Hematopoietic multipotent progenitor cell treated with erythropoietin and hydrocortisone succinate and interleukin-3 and kit ligand, for 4 days (in vitro differentiated cells): ENCODE measurements at places on chromosomes 7 and 10.

DNA sequence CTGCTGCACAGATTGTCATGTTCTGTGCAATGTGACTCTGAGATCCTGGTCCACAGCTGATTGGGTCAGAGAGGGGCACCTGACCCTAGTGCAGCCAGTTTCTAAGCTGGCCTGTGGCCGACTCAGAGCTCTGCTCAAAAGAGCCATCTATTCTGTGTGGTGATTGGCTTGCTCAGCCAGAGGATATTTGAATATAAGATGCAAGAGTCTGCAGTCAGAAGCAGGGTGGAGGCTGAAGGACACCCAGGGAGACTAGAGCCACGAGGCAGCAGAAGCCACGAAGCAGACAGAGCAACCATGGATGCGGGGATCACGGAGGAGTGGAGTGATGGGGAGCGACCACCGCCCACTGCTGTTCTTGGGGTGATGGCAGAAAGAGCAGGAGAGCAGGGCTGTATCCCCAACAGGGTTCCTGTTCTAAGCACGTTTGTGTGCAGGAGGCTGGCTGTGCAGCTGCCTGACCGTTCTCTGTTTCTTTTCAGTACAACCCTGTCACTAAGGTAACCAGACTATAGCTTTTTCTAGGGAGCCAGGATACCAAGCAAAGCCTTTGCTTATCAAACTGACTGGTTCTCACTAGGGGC, 19.5 kb upstream of the RHEB start:
- no peak for DNase-seq

DNA sequence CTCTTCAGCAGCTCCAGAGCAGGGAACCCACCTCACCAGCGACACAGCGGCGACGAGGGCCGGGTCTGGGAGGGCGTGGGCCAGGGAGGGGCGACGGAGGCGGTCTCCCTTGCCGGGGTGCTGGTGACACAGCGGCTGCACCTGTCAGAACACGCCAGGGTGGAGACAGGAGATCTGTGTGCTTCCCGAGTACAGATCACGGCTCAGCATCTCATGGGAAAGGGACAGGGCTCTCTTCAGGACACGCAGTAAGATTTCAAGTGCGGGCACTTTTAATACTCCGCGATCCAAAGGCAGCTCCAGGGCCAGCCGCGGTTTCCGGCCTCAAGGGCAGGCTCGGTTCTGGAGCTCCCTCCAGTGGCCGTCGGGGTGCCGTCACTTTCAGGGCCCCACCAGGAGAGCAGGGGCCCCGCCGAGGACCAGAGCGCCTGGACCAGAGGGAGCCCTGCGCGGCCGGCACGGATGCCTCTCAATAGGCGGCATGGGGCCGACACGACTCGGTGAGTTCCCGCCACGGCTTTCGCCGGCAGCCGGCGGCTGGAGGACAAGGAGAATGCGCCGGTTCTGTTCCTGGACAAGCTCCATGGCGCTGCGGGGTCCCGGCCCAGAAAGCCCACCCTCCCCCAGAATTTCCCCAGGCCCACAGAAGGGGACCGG, 21.4 kb downstream of the GPR146 start:
- DNase-seq, result peak; percentile 93

- DNase-seq, result no peak
These were observed 282.3 kb downstream of the GATA3 start for GRCh38 chr10:8336629-8337331.

DNA sequence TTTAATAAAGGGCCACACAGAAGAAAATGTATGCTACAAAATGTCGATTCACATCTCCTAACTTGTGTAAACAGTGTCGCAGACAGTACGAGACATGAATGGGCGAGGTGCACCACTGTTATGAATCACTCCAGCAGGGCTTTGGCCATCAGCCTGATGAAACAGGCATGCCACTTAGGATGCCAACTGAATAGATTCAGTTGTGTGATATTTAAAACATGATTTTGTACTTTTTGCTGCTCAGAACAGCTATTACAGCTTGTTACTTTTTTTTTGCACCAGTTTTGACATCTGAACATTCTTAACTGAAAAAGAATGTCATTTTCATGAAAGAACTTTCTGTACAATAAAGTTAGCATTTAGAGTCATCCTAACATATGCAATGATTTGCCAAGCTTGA, 138.1 kb downstream of the VTI1A start:
- no peak for DNase-seq

DNA sequence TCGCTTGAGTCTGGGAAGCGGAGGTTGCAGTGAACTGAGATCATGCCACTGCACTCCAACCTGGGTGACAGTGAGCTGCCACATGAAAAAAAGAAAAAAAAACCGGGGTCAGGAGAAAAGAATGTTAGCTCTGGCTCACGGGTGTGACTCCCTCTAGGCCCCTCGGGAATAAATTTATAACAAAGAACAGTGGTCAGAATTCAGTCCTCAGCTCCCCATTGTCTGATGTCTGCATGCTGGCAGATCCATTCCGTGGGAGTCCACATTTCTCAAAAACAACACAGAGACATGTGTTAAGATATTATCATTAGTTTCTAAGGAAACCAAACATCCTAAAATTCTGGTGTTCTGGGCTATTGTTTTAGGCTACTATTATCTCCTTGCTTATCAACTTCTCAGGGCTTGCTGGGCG, 90.6 kb downstream of the MARCHF5 start:
- no peak for DNase-seq

DNA sequence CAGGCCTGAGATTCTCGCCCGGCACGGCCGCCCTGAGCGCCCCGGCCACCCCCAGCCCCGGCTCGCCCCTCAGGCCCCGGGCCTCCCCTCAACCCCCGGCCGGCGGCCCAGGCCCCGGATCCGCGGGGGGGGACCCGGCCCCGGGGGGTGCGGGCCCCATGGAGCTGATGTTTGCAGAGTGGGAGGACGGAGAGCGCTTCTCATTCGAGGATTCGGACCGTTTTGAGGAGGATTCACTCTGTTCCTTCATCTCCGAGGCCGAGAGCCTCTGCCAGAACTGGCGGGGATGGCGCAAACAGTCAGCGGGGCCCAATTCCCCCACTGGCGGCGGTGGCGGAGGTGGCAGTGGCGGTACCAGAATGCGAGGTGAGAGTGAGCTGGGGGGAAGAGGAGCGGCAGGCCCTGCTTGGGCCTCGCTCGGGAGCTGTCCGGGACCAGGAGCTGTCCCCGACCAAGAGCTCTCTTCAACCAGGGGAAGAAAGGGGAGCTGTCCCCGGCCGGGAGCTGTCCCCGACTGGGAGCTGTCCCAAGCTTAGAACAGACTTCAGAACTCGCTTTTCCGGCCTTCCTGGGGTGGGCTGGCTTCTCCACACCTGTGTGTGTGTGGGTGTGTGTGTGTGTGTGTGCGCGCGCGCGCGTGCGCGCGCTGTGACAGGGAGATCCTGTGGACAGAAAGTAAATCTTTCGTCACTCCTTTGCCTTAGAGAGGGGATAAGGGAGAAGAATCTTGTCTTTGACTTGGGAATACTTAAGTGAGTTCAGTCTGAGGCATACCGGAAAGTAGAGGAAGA, 510 bp downstream of the ZSWIM8 start:
- DNase-seq, result peak; percentile 48

GRCh38 chr7:55077561-55078410, 59.0 kb downstream of the EGFR start:
- no peak for DNase-seq

DNA sequence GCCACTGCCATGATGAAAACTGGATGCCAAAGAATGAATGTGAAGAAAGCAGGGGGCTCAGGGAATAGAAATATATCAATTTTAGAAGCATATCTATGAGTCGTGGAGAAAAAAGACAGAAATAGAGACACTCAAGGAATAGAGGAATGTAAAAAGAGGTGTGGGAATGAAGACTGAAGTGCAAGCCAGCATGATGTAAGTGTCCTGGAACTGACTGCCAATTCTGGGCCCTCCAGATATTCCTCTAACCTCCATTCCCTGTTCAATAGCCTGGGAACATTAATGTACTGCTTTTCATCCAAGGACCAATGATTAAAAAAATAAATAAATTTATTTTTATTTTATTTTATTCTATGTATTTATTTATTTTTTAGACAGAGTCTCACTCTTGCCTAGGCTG, 40.6 kb downstream of the NEBL start:
- DNase-seq, result no peak

DNA sequence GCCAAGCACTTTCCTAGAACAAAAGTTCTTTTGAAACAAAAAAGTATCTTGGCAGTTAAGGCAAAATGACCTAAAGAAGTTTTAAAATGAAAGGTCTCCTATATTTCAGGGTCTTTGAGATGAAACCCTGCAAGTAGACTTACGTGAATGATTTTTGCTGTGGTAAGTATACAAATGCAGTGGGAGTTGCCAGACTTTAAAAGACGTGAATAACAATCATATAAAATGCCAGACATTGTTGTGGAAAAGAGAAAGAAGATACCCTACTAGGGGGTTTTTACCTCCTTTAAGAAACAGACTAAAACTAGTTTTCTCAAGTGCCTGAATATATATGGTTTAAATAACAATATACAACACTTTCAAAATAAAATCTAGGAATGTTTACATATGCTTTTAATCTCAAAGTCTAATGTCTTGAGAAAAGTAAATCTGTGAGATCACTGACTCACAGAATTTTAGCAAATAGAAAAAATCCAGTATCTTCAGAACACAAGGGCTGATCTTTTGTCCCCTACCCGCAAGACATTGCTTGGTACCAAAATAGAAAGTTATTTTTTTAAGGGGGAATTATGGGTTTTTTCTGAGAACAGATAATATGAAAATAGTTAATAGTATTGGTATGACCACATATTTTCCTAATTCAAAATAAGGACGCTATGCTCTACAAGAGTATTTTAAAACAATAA, 29.5 kb downstream of the LRRC17 start:
- DNase-seq, result no peak

DNA sequence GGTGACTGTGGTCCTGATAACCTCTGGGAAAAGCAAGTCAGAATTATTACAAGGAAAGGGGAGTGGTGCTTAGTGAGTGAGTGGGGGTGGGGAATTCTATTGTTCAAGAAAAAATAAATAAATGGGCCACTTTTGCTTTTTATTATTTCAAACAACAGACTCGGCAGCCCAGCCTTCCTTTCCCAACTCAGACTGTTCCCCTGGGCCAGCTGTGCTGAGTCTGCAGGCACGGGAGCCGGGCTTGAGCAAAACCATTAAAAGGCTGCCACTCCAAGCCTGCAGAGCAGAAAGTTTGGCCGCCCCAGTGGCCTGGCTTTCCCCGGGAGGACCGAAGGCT, 90.0 kb downstream of the PLXNA4 start:
- no peak for DNase-seq

GRCh38 chr10:44946205-44946604, 13.4 kb upstream of the RASSF4 start:
- DNase-seq, result no peak

- DNase-seq, result no peak
These were observed 96.1 kb downstream of the PPP1R3C start for GRCh38 chr10:91536733-91537132.

- DNase-seq, result no peak
These were observed 42.8 kb upstream of the FIGNL1 start for GRCh38 chr7:50492770-50493519.

- no peak for DNase-seq
These were observed 8.1 kb downstream of the ABHD11 start for GRCh38 chr7:73730485-73730884.

- no peak for DNase-seq
These were observed 719.2 kb upstream of the LRRN3 start for GRCh38 chr7:110371709-110372108.

DNA sequence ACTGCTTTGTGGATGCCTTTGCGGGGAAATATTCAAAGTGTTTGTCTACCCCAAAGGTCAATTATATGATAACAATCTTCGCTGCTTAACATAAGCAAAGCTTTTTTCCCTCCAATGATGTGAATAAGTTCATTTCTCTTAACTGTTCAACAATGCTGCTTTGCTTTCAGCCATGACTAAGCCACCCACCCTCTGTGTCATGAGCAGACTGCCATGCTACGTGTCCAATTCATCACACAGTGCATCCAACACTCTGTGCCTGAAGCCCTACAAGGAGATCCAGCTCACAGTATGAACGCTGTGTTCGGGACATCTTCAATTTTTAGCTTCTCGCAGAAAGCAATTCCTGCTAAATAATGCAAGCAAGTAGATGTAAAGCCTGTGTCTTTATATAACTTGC, 5.7 kb upstream of the TAS2R40 start:
- no peak for DNase-seq

DNA sequence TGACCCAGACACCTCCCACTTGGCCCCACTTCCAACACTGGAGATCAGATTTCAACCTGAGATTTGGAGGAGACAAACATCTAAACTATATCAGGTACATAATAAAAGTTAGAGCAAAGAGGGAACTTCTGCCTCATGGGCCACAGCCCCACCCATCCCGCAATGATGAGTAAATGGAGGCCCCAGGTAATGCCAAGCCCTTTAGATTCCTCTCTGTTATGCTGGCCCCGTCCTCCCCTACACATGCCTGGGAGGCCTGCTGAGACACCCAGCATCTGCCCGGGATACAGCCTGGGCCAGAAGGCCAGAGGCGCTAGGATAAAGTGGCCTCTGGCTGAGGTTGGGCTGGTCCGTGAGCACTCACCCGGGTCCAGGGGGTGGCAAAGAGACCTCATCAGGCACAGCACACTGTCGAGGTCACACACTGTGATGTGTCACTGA, 185.5 kb upstream of the SH2B2 start:
- DNase-seq, result no peak

DNA sequence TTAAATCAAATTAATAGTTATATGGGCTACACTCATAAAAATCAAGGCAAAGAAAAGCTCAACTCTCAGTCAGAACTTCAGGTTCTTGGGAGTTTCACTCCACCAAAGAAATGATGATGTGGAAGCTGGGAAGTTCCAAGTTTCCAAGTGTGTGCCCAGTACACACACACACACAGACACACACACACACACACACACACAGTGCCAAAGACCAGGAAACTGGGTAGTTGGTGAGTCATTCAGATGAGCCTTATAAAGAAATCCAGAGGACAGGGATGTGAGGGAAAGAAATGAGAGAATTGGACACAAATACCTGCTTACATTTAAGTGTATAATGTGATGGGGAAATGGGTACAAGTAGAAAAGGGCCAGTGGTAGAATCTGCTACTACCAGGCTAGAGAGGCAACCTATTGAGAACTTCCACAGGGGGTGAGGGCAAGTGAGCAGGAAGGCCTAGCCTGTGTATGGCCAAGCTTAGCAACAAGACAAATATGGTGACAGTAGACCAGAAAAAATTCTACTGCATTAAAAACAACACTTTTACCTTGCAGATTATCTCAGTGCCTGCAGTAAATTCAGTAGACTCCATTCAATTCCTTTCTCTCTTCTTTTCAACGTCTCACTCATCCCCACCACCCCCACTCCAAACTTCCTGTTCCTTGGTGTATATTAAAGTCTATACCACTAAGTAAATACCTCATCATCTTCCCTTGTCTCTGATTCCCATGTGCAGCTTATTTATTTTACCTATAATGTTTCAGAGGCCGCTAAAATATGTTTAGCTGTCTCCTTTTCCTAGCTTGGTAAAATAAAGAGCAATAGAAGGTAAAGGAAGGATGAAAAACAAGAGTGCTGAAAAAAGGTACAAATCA, 95.0 kb downstream of the CABCOCO1 start:
- DNase-seq, result no peak
